ENCODE measurements at places on chromosomes 1 and 21.

- DNase-seq = peak; percentile 68
Measured at GRCh38 chr1:202144402-202145067, at the start of gene ARL8A. ARL8A (minus strand) TSS chr1:202144737; CDS start chr1:202144572, 165 bp downstream.

DNA sequence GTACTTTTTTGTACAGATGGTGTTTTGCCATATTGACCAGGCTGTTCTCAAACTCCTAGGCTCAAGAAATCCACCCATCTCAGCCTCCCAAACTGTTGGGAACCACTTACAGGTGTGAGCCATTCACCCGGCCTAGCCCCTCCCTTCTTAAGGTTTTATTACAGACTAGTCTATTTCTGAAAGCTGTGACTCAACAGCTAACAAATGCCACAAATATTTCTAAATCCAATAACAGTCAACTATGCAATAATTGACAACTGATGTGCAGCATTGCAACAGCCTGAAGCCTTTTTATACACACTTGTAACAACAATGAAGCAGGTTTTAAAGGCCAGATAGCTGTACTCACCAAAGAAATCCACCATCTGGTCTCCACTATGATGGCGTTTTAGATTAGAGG is 51.4 kb downstream of the GRIK1 start:
- DNase-seq = no peak

DNA sequence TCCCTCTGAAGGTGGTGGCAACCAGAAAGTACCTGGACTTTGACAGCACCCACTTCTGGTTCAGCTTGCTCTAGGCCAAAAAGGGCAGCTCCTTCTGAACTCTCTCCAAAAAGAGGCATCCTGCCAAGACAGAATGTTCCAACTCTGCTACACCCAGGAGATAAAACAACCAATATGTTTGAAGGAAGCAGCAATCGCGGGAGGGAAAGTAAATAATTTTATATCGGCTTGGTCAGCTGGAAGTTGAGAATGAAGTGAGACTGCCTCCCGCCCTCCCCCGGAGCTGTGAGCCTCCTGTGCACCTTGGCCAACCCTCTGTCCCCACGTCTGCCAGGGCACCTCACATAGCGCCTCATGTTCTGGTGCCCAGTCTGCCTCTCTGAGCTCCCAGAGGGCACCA is 130.3 kb upstream of the ATP1A1 start:
- no peak for DNase-seq

GRCh38 chr1:217018648-217019047 is 295.4 kb upstream of the ESRRG start:
- no peak for DNase-seq

GRCh38 chr1:90850181-90850897 is 133.2 kb upstream of the BARHL2 start:
- no peak for DNase-seq

DNA sequence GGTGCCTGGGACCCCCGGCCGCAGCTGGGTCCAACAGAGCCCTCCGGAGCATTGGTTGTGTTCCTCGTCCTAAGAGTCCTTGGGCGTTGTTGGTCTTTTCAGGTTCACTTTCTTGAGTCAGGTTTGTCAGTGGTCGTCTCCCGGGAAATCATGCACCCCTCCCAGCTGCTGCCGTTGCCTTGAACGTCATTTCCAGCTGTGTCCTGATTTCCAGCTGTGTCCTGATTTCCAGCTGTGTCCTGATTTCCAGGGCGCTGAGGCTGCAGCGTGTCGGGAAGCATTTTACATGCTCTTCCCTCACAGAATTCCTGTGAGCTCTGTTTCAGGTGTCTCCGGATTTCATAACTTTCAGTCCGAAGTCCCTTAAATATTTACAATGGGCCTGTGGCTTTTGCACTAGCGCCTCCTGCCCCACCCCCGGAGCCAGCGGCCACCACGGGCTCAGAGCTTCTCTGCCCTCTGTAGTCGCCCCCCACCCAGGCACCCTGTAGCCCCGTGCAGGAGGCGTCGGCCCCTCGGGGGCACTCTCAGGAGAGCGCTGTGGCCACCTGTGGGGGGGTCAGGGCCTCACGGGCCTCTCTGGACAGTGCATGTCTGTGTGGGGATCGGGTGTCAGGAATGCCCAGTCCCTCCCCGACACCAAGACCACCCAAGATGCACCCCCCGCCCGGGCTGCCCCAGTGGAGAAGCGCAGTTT is 66.7 kb downstream of the COL18A1 start:
- no peak for DNase-seq

- DNase-seq = no peak
Measured at GRCh38 chr1:26297791-26298124, 8.7 kb downstream of the UBXN11 start.

- peak; percentile 64 for DNase-seq
Measured at GRCh38 chr1:77281491-77282186, at the start of gene AK5. AK5 (plus strand) TSS chr1:77282019; CDS start chr1:77282314, 295 bp downstream.

DNA sequence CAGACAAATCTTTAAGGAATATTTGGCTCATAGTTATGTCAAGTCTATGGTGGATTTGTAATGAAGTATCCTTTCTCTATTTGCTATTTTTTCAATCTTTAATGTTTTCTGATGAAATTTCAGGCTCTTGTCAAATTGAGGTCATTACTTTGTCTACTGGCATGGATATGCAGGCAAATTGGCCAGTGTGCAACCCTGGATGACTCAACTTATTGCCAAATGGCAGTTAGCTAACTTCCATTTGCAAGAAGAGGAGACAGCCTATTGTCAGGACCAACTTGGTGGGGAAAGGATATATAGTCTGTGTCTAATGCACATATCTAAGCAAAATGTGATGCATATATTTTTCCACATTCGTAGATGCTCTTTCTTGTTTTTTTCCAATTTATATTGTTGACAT is 530.5 kb downstream of the PTBP2 start:
- peak; percentile 78 for DNase-seq

GRCh38 chr1:215529111-215529510 is 38.0 kb upstream of the KCTD3 start:
- DNase-seq = no peak

Data from NB4 (cell line).